ENCODE measurements at places on chromosomes 12 and 14.

DNA sequence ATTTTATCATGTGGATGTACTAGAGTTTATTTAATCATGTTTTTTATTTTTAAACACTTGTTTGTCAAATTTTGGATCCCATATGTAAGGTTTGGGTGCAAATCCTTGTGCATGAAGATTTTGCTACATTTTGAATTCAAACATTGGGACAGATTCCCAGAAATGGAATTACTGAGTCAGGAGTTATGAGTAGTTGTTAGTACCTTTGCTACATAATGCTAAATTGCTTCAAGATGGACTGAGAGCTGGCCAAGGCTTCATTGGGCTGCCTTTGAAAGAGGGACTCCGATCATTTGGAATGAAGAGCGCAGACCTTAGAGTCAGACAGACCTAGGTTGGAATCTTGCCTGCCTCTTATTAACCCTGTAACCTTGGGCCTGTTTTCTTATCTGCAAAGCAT, 154.9 kb upstream of the PWP1 start:
- DNase-seq = no peak

- no peak for DNase-seq
These were observed 49.2 kb upstream of the PNMA1 start for GRCh38 chr14:73763396-73763795.

GRCh38 chr14:91484744-91485143, 25.4 kb downstream of the PPP4R3A start:
- no peak for DNase-seq

DNA sequence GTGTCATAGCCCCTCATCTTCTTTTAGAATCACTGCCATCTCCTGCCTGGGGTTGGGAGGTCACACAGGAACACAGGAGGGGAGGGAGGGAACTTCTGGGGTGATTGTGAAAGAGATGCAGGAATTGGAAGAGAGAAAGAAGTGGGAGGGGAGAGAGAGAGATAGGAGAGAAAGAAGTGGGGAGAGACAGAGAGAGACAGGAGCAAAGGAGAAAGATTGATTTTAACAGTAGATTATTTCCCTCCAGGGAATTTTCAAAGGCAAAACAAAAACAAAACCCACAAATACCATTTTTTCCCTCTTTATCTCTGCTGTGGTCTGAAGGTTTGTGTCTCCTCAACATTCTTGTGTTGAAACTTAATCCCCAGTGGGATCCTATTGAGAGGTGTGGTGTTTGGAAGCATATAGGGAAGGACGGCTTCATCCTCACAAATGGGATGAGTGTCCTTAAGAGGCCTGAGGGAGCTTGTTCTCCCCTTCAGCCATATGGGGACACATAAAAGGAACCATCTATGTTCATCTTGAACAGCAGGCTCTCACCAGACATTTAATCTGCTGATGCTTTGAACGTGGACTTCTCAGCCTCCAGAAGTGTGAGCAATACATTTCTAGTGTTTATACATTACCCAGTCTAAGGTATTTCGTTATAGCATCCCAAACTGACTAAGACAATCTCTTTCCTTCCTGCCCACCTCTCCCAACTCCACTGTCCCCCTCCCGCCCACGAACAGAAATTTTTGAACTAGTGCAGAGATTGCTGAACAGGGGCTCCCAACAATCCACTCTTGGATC, 134.9 kb upstream of the MAX start:
- no peak for DNase-seq

DNA sequence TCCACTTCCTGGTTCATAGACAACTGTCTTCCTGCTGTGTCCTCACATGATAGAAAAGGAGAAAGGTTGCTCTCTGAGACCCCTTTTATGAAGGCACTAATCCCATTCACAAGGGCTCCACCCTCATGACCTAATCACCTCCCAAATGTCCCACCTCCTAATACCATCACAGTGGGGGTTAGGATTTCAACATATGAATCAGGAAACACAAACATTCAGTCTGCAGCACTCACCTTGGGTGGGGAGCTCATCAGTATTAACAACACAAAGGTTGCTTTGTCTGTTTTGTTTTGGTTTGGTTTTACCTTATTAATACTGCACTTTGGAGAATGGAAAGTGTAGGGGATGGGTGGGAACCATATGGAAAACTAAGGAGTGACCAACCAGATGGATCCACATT, 10.5 kb upstream of the SMCO2 start:
- no peak for DNase-seq

- no peak for DNase-seq
These were observed 40.5 kb downstream of the MGST1 start for GRCh38 chr12:16387919-16388318.

GRCh38 chr12:55797550-55797949, 20.0 kb downstream of the SARNP start:
- no peak for DNase-seq

GRCh38 chr12:114368685-114369452, 37.1 kb downstream of the TBX5 start:
- no peak for DNase-seq

DNA sequence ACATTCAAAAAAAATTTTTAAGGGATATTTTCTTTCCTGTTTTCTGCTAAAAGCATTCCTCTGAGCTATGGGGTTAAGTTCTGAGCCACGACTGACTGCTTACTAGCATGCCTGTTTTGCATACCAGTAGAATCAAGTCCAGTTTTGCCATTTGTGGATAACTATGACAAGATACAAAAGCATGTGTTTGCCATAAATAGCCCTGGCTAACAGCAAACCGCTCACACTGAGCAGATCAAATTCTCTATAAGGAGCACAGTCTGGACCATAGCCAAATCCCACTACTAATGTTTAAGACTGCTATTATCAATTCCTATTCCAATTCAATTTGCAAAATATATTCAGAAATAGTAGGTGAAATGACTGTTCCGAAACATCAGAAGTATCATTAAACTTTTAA, 3.2 kb downstream of the CFL2 start:
- DNase-seq = peak; percentile 82

DNA sequence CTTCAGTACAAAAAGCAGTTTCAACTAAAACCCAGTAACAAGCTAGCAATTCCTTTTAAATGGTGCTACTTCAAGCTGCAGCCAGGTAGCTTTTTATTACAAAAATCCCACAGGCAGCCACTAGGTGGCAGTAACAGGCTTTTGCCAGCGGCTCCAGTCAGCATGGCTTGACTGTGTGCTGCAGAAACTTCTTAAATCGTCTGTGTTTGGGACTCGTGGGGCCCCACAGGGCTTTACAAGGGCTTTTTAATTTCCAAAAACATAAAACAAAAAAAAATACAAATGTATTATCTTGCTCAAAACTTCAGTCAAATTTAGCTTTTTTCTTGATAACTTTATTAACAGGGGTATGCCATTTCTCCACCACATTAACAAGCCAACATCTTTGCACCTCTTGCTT, 3.6 kb upstream of the CLEC4E start:
- DNase-seq = peak; percentile 40

GRCh38 chr12:92070864-92071445, 74.7 kb downstream of the BTG1 start:
- no peak for DNase-seq
